Panc1 (cell line): ENCODE measurements at places on chromosomes 6 and 20. TPM values are rescaled to one million over a fixed set of nuclear protein-coding genes. Genes with fewer than 3 reads are reported as not detected.

- no peaks in the 10 kb centered on the region for H3K36me3 ChIP-seq
- H3K27me3 ChIP-seq, result no peaks in the 10 kb centered on the region
- H3K4me1 ChIP-seq, result no peaks in the 10 kb centered on the region
- DNase-seq, result no peak
Measured at GRCh38 chr6:113488061-113488460, 369.1 kb upstream of the MARCKS start.

- H3K27ac ChIP-seq, result no peak overlapping the region
- no peaks in the 10 kb centered on the region for H3K4me1 ChIP-seq
- no peaks in the 10 kb centered on the region for H3K36me3 ChIP-seq
- H3K27me3 ChIP-seq, result peaks cover 6% of the 10 kb centered on the region; the same call in 1 of the 2 replicates
- no peak for DNase-seq
Measured at GRCh38 chr20:35232575-35232974, 6.1 kb downstream of the MMP24 start.

DNA sequence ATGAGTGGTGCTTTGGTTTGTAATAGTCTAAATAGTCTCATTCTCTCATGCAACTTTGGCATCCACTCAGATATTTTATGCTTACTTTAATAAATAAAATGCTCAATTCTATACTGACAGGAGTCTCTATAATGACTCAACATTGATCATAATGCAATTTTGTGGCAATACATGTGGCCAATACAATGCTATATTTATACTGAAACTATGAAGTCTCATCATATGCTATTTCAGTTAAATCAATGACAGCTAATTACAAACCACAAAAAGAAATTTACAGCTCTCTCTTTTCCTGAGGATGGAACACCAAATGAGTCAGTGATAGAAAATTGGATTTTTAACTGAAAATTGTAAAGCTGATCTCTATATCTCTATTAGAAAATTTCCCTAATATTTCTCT, 77.1 kb downstream of the WASF1 start:
- H3K36me3 ChIP-seq, result peaks cover 31% of the 10 kb centered on the region
- no peaks in the 10 kb centered on the region for H3K27me3 ChIP-seq
- no peaks in the 10 kb centered on the region for H3K4me1 ChIP-seq
- no peak for DNase-seq
- no peak overlapping the region for H3K27ac ChIP-seq
- no peak overlapping the region for H3K4me3 ChIP-seq

The DPM1 gene
- total RNA-seq, result 50.2 TPM

The GNRH2 gene
- total RNA-seq, result 0.49 TPM

DNA sequence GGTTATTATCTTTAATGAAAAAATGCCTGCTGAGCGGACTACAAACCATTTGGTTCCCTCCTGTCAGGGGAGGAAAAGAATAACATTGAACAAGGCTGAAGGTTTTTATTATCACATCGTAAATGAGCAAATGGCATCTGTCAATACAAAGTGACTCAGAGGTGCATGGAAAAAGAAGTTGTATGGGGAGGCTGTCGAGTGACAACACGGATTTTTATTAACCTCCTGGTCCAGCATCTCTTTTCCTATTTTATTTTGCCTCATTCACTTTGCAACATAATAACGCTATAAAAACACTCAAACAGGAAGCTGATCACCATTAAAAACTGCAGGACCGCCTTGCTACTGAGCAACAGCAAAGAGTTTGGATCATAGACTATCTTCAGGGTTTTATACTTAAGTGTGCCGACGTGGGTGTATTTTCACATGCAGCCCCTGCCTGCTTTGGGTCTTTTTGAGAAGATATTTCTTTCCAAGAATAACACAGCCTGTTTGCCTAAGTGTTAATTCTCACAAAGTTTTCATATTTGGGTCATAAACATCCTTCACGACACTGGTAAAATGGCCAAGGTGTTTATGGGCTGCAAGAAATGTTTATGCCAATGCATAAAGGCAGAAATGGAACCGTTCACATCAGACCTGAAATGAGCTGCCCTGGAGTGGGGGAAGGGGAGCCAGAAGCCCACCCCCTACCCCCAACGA, 132.1 kb upstream of the SALL4 start:
- peak overlapping the region; percentile 70 for H3K27ac ChIP-seq
- H3K4me3 ChIP-seq, result no peak overlapping the region
- H3K4me1 ChIP-seq, result peaks cover 23% of the 10 kb centered on the region

The CGA gene
- not detected for total RNA-seq

DNA sequence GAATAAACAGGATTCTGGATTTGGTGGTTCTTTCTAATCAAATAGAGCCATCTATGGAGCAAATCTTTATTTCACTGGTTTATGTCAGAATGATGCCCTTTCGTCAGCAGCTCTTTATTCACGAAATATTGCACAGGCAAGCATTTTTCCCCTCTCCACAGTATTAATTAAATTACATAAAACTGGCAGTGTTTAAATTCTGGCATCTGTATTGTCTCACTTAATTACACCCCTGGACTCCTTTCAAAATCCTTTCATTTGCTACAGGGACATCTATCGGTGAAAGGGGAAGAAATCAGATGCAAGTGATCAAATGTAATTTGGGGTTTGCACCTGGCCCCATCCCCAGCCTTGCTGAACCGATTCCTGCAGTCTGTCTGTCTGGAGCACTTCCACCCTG, 801.9 kb downstream of the QKI start:
- H3K4me1 ChIP-seq, result no peaks in the 10 kb centered on the region
- no peaks in the 10 kb centered on the region for H3K36me3 ChIP-seq
- H3K4me3 ChIP-seq, result no peak overlapping the region
- no peak for DNase-seq
- no peaks in the 10 kb centered on the region for H3K27me3 ChIP-seq
- H3K27ac ChIP-seq, result no peak overlapping the region

The NUS1 gene
- total RNA-seq, result 57.3 TPM

The SLC22A7 gene
- not detected for total RNA-seq

- H3K27ac ChIP-seq, result no peak overlapping the region
- H3K4me1 ChIP-seq, result no peaks in the 10 kb centered on the region
- no peak for DNase-seq
- H3K27me3 ChIP-seq, result peaks cover 4% of the 10 kb centered on the region; the same call in 1 of the 2 replicates
- H3K36me3 ChIP-seq, result no peaks in the 10 kb centered on the region
- no peak overlapping the region for H3K4me3 ChIP-seq
Measured at GRCh38 chr6:63792736-63793464, 157.3 kb downstream of the PHF3 start.

DNA sequence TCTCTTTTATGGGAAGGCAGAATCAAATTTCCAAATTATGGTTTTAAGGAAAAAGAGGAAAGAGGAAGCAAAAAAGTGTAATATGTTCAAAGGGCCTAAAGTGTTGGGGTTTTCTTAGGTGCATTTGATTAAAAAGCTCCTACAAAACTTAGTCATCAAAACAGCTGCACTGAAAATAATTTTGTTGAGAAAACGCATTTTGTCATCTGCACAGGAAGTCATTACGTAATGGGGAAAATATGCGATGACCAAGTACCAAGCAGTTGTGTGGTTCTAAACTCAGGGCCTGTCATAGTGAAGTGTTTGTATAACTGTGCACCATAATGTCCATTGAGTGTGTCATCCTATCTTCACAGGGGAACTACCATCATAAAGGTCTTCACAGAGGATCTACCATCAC, 15.6 kb downstream of the HAO1 start:
- no peaks in the 10 kb centered on the region for H3K27me3 ChIP-seq
- no peaks in the 10 kb centered on the region for H3K36me3 ChIP-seq
- no peak overlapping the region for H3K4me3 ChIP-seq
- DNase-seq, result peak; percentile 25

- peaks cover 12% of the 10 kb centered on the region for H3K4me1 ChIP-seq
- DNase-seq, result no peak
- H3K4me3 ChIP-seq, result no peak overlapping the region
- H3K27ac ChIP-seq, result no peak overlapping the region
- peaks cover 4% of the 10 kb centered on the region; the same call in 1 of the 2 replicates for H3K27me3 ChIP-seq
Measured at GRCh38 chr6:30071858-30072257, 3.7 kb downstream of the RNF39 start.

DNA sequence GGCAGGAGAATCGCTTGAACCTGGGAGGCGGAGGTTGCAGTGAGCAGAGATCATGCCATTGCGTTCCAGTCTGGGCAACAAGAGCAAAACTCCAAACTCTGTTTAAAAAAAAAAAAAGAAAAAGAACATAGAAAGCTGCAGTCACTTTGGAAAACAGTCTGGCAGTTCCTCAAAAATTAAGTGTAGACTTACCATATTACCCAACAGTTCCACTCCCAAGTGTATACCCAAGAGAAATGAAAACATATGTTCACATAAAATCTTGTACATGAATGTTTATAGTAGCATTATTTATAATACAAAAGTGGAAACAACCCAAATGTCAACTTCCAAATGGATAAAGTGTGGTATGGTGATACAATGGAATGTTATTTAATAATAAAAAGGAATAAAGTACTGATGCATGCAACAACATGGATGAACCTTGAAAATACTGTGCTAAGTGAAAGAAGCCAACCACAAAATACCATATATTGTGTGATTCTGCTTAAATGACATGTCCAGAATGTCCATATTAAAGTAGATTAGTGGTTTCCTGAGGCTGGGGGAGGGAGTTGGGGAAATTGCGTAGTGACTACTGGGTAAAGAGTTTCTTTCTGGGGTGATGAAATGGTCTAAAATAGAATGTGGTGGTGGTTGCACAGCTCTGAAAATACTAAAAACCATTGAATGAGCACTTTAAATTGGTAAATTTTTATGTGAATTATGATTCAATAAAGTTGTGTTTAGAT, 62.9 kb downstream of the SUN5 start:
- H3K4me1 ChIP-seq, result no peaks in the 10 kb centered on the region
- no peak for DNase-seq
- H3K27ac ChIP-seq, result no peak overlapping the region
- no peaks in the 10 kb centered on the region for H3K27me3 ChIP-seq
- H3K4me3 ChIP-seq, result no peak overlapping the region

DNA sequence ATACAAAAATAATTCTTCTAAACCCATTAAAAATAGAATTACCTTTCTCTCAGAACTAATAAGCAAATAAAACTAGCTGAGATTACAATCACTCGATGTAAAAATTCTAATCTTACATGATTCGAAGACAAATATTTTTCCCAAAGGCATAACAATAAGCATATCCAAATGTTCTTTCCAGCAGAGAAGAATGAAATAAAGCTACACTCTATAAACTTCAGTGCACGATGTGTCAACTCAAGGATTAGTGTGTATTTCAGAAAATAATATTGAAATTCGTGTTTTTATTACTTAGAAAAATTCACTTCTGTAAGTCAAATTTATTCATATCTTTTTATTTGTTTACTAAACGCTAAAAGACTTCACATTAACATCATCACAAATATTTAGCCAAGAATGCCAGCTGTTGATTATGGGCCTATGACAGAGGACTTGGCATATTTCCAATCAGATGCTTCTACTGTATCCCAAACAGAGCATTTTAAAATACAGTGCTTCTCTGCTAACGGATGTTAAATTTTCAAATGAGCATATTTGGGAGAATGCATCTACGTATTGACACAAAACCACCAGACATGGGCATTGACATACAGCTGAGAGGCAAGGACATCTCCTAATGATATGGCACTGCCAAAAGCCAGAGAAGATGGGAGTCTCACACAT, 54.7 kb upstream of the PDE7B start:
- no peaks in the 10 kb centered on the region for H3K4me1 ChIP-seq
- no peaks in the 10 kb centered on the region for H3K27me3 ChIP-seq
- no peak overlapping the region for H3K4me3 ChIP-seq
- no peak overlapping the region for H3K27ac ChIP-seq
- H3K36me3 ChIP-seq, result no peaks in the 10 kb centered on the region

The RAET1L gene
- not detected for total RNA-seq

GRCh38 chr6:83873869-83874268, 14.4 kb downstream of the CYB5R4 start:
- H3K27me3 ChIP-seq, result no peaks in the 10 kb centered on the region
- no peak overlapping the region for H3K27ac ChIP-seq
- no peaks in the 10 kb centered on the region for H3K4me1 ChIP-seq
- no peaks in the 10 kb centered on the region for H3K36me3 ChIP-seq
- H3K4me3 ChIP-seq, result no peak overlapping the region
- DNase-seq, result no peak

DNA sequence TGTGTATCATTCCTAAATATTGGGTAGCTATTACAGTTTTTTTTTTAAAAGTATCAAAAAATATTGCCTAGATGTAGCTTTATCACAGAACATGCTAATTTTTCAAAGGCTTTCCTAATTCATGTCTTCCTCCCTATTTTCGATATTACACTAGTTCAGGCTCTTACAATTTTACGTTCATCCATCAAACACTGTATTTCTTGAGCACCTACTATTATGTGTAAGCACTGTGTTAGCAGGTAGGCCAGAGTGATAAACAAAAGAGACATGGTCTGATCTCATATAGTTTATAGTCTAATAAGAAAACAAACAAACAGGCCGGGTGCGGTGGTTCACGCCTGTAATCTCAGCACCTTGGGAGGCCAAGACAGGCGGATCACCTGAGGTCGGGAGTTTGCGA, 69.5 kb downstream of the FAM217A start:
- peak overlapping the region; percentile 74; the same call in 1 of the 2 replicates for H3K27ac ChIP-seq
- H3K27me3 ChIP-seq, result no peaks in the 10 kb centered on the region
- no peaks in the 10 kb centered on the region for H3K36me3 ChIP-seq
- H3K4me1 ChIP-seq, result peaks cover 29% of the 10 kb centered on the region
- DNase-seq, result no peak

- H3K36me3 ChIP-seq, result no peaks in the 10 kb centered on the region
- no peak overlapping the region; the same call in 1 of the 2 replicates for H3K4me3 ChIP-seq
- DNase-seq, result peak; percentile 63
- peaks cover 4% of the 10 kb centered on the region; the same call in 1 of the 2 replicates for H3K4me1 ChIP-seq
Measured at GRCh38 chr6:73180763-73181619, 44.3 kb downstream of the KHDC1L start.

GRCh38 chr6:25171301-25171700, 107.9 kb upstream of the CARMIL1 start:
- H3K27me3 ChIP-seq, result no peaks in the 10 kb centered on the region
- no peaks in the 10 kb centered on the region for H3K36me3 ChIP-seq
- DNase-seq, result no peak
- H3K4me1 ChIP-seq, result no peaks in the 10 kb centered on the region

- H3K27me3 ChIP-seq, result peaks cover 2% of the 10 kb centered on the region; the same call in 1 of the 2 replicates
- no peaks in the 10 kb centered on the region for H3K4me1 ChIP-seq
- H3K4me3 ChIP-seq, result no peak overlapping the region
- no peaks in the 10 kb centered on the region for H3K36me3 ChIP-seq
- no peak for DNase-seq
Measured at GRCh38 chr6:148997865-148998264, 251.0 kb downstream of the UST start.

DNA sequence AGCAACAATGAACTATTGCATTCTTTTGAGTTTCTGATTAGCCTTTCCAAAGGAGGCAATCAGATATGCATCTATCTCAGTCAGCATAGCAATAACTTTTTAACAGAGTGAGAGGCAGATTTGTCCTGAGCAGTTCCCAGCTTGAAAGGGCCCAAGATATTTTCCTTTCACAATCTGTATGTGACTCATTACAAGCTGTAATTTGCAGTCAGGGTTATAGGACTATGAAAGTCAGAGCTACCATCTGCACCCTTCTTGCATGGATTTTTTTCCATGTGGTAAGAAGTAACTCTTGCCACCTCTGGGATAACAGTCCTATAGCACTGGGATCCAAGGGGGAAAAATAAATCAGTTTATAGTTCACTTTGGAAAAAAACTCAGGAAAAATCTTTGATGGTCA, 318.2 kb upstream of the RGS17 start:
- no peak overlapping the region for H3K4me3 ChIP-seq
- H3K27me3 ChIP-seq, result no peaks in the 10 kb centered on the region
- H3K27ac ChIP-seq, result no peak overlapping the region
- H3K4me1 ChIP-seq, result no peaks in the 10 kb centered on the region

The CRISP2 gene
- not detected for total RNA-seq

- no peak overlapping the region for H3K4me3 ChIP-seq
- H3K36me3 ChIP-seq, result no peaks in the 10 kb centered on the region
- DNase-seq, result no peak
- H3K27me3 ChIP-seq, result no peaks in the 10 kb centered on the region
Measured at GRCh38 chr6:156190270-156190669, 586.9 kb upstream of the ARID1B start.
